ENCODE measurements at places on chromosomes 11 and 22.

DNA sequence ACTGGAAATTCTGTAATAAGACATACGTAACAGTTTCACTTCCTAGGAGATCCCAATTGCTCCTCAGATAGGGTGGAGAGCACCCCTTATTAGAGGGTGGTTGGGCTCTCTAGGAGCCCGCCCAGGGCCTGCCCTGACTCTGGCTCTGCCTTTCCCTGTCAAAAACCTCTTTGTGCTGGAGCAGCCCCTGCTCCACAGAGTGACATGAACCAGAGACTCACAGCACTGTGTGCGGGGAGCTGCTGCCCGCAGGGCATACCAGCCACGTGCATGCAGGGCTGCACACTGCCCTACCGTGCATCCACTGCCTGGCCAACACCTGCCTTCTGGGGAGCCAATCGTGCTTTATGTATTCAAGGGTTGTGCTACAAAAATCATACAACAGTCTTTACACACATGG, 24.3 kb downstream of the KCNQ1OT1 start:
- no peak for DNase-seq

- DNase-seq: no peak
These were observed 1.2 kb downstream of the DENND6B start for GRCh38 chr22:50325444-50326224.

DNA sequence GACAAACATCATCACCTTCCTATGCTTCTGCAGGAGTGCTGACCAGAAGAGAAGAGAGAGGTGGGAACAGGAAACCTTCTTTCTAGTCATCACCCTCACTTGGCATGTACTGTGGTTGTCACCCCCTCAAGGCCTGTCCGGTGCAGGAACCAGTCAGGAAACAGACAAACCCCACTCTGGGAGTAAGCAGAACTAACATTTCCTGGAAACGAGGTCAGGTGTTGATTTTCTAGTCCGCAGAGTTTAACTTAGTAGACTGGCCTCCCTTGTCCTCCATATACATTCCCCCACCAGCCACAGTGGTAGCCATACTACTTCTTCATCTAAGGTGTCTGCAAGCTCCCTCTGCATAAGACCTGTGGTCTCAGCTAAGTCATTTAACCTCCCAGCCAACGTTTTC, 80.7 kb upstream of the NCAM1 start:
- no peak for DNase-seq

GRCh38 chr11:57791321-57792059, 29.9 kb downstream of the CTNND1 start:
- no peak for DNase-seq

- no peak for DNase-seq
These were observed at the start of gene ADAMTS15 for GRCh38 chr11:130448416-130449309. Gene ADAMTS15 (plus strand): TSS chr11:130448645. CDS start chr11:130448974, 329 bp downstream.

GRCh38 chr22:47000256-47000655, 237.8 kb downstream of the TBC1D22A start:
- DNase-seq: no peak

GRCh38 chr22:44701824-44702478, at the start of gene PRR5:
Gene PRR5 (plus strand): TSS chr22:44702204. CDS start chr22:44702475, 271 bp downstream.
- DNase-seq: peak; percentile 74

GRCh38 chr11:6586434-6587359, 16.7 kb downstream of the RRP8 start:
- no peak for DNase-seq

- no peak for DNase-seq
These were observed 16.3 kb upstream of the SUSD2 start for GRCh38 chr22:24164940-24165339.

- DNase-seq: no peak
These were observed 16.4 kb downstream of the USP2 start for GRCh38 chr11:119365071-119365591.

- DNase-seq: peak; percentile 54
These were observed 1.7 kb upstream of the CBX6 start for GRCh38 chr22:38873469-38874411.

GRCh38 chr11:62353841-62354240, 16.6 kb downstream of the ASRGL1 start:
- DNase-seq: no peak

GRCh38 chr11:10460611-10461275, 5.7 kb downstream of the AMPD3 start:
- DNase-seq: no peak

- no peak for DNase-seq
These were observed 399.4 kb downstream of the NXPE2 start for GRCh38 chr11:115077740-115078139.

DNA sequence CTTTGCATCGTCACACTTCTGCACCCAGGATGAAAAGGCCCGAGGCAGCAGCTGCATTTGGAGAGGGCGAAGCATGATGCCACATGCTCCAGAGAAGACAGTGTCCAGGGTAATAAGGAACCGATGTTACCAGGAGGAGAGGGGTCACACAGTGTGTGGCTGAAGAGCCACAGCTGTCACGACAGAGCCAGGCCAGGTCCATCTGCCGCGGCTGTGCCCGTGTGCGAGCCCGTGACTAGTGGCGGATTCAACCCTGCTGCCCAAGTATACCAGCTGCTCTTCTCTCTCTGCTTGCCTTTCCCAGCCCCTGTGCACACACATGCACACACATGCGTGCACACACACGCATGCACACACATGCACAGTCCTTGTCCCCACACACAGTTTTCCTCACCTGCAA, 1432.5 kb downstream of the BRD1 start:
- no peak for DNase-seq

DNA sequence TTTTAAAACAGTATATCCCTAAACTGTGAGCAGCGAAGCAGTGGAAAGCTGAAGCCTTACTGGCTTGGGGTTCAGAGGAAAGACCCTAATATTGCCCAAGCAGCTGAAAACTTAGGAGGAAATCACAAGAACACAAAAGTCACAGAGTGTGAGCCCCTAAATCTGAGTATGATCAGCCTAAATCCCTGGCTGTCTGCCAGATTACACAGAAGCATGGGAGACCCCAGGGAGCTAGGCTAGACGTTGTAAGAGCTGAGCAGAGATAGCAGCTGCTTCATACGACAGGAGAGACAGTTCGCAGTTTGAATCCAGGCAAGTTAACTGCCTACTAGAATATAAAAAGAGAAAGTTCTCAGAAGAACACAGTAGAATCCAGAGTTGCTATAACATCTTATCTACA, 81.2 kb downstream of the PACS1 start:
- no peak for DNase-seq

GRCh38 chr11:110327508-110327907, 31.1 kb upstream of the RDX start:
- DNase-seq: no peak

GRCh38 chr22:24763872-24764485, 10.5 kb downstream of the PIWIL3 start:
- no peak for DNase-seq

DNA sequence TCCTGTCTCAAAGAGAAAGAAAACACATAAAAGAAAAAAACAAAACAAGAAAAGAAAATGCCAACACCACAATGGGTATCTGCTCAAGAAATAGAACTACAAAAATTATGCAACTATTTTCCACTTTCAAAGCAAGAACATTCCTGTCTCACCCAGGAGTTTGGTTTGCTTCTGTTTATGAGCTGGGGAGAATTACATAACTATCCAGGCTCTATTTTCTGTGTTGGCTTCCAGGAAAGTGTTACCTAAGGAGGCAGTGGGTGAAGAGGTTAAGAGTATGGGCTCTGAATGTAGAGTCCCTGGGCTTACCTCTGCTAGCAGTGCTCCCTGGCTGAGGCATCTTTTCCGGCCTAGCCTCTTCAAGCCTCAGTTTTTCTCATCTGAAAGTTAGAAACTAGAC, 426.7 kb downstream of the MIAT start:
- DNase-seq: no peak

DNA sequence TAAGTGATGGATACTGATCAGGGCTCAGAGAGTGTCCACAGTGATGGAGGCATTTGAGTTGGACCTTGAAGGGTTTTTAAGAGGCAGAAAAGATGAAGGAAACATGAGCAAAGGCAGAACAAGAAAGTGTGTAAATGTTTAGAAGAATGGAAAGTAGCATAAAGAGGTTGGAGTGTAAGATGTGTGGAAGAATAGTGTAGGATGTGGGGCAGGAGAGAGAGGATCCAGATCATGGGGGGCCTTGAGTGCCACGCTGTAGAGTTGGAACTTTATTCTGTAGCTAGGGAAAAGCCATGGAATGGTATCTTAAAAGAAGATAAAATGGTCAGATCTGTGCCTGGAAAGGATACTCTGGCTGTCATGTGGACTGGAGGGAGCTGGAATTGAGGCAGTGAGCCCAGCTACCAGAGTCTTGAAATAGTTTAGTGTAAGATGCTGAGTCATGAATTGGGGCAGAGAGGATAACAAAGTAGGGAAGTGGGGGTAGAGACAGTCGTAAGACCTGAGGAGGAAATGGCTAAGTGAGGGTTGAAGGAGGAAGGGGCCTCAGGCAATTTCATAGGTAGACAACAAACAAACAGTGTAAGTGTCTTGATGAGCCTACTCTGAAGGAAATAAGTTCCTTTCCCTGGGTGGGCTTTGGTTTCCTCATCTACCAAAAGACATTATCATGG, 6.7 kb downstream of the KCNE3 start:
- no peak for DNase-seq

GRCh38 chr11:94876645-94877442, 96.5 kb downstream of the CWC15 start:
- no peak for DNase-seq

GRCh38 chr11:3849297-3849874, 6.1 kb upstream of the STIM1 start:
- no peak for DNase-seq

GRCh38 chr11:15727520-15727914, 612.8 kb downstream of the INSC start:
- DNase-seq: no peak

- DNase-seq: no peak
These were observed 650 bp downstream of the GUCY1A2 start for GRCh38 chr11:107017433-107018218.

DNA sequence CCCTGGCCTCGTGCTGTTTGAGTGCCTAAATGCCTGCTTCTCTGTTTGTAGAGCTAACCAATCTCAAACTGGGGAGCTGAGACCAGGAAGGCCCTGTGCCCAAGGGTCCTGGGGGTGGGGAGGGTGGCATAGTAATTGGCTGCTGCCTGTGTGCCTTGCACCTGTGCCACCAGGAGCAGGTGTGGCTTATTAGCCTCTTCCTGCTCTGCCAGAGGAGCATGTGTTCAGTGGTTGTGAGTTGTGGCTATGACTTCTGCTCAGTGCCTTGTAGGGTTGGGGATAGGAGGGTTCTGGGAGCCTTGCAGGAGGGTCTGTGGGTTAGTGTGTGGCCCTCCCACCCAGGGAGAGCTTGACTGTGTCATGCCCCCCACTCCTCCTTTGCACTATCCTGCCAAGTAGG, 109.2 kb downstream of the ZBTB16 start:
- DNase-seq: no peak

GRCh38 chr11:120337355-120338106, 1.3 kb downstream of the ARHGEF12 start:
- DNase-seq: no peak

GRCh38 chr11:91446267-91446666, 778.4 kb upstream of the FAT3 start:
- DNase-seq: no peak

- DNase-seq: no peak
These were observed 498.7 kb downstream of the METTL15 start for GRCh38 chr11:28606930-28607329.

GRCh38 chr11:2250041-2250440, 20.3 kb downstream of the ASCL2 start:
- no peak for DNase-seq

GRCh38 chr11:106306942-106307341, 229.5 kb downstream of the AASDHPPT start:
- DNase-seq: no peak

DNA sequence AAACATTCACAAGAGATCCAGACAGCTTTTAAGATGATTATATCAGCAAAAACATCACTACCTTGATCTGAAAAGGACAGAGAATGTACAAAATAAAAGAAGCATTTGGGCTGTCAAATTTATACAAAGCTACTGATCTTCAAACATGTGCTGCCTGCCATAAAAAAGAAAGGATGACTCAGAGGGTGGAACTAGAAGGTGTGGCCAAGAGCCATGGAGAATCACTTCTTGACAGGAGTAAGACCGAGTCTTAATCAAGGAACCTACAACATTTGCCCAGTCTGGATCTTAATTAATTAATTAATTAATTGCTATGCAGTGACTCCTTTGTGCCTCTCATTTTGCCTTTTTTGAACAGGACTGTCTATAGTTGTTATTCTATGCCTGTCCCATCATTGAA, 33.2 kb downstream of the C11orf96 start:
- no peak for DNase-seq

Data from T-helper 22 cell (primary cell).